ENCODE measurements at places on chromosomes 2 and 18.

DNA sequence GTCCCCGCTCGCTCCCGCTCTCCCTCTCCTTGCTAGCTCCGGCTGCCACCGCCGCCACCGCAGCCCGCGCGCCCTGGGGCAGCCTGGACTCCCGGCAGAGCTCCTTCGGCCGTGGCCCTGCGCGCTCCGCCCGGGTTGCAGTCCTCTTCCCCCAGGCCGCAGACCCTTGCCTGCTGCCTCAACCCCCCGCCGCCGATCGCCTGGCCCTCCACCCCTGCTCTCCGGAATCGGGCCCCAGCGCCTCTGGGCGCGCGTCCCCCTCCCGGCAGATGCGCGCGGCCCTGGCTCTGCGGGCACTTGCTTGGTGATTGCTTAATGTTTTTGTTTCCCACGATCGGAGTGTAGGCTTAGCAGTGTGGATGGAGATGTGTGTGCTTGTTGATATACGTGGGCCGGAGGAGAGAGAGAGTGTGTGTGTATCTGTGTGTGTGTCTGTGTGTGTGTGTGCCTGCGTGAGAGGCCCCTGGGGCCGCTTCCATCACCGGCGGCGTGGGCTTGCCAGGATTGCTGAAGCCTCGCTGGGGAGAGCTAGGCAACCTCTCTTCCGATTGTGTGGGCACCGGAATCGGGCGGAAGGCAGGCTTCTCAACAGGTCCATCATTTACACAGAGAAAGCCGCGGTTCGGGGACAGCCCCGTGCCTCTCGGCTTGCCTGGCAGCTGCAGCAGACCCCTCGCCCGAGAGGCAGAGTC lies 877 bp downstream of the INHBB start:
- DNase-seq, result no peak

DNA sequence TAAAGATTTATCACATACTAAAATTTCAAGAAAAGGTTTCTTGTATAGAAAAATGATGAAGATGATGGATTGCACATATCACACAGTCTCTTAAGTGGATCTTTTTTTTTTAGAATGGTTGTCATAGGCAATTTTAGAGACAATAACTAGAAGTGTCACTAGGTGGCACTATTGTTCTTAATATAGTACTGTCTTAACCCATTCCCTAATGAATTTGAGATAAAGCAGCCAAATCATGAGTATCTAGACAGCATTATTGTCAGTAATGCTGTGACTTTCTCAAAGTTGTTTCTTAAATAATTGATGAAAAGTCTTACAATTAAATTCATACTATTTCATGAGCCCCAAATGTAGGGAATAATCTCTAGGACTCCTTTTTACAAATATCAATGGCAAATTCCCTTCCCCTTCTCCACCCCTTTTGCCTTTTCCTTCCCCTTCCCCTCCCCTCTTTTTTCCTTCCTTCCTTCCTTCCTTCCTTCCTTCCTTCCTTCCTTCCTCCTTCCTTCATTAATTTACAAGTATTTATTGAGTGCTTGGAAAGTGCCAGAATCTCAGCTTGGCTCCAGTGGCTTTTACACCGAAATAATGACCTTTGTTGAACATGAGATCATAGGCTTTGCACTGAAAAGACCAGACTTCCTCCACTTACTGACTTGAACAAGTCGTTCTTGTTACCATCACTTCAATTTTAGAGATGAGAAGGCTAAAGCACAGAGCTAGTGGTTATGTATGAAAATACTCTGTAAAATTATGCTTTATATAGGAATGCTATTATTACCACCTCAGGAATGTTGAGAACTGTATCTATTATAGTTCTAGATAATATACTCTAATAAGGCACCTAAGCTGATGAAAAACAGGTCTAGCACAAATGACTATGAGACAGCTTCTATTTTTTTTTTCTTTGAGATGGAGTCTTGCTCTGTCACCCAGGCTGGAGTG lies 19.8 kb downstream of the MYL12B start:
- DNase-seq, result peak; percentile 73

GRCh38 chr2:121342751-121343150 lies 57.7 kb upstream of the TFCP2L1 start:
- DNase-seq, result no peak

GRCh38 chr18:49647496-49648168 lies 85.8 kb downstream of the LIPG start:
- no peak for DNase-seq

DNA sequence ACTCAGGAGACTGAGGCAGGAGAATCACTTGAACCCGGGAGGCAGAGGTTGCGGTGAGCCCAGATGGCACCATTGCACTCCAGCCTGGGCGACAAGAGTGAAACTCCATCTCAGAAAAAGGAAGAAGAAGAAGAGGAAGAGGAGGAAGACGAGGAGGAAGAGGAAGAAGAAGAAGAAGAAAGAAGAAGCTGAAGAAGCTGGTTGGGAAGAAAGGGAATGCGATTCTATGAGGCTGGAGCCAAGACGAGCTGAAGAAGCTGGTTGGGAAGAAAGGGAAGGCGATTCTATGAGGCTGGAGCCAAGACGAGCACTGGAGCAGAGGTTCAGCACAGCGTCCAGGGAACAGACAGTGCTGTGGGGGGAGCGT lies 30.3 kb upstream of the TAF1B start:
- no peak for DNase-seq

DNA sequence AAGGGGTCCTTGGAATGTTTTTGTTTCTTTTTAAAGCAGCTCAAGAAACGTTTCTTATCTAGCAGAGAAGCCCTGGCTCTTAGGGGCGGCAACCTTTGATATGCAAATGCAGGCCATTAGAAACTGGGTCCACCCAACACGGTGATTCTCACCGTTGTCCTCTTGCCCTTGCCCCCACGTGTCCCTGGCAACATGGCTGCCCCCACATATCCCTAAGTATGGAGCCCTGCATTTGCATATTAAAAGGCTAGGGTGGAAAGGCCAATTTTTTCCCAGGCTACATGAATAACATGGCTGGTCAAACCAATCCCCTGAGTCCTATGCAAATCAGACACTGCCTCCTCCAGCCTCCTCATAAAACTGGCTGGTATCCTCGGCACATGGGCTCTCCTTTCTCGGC lies 230.1 kb upstream of the SPOPL start:
- no peak for DNase-seq

DNA sequence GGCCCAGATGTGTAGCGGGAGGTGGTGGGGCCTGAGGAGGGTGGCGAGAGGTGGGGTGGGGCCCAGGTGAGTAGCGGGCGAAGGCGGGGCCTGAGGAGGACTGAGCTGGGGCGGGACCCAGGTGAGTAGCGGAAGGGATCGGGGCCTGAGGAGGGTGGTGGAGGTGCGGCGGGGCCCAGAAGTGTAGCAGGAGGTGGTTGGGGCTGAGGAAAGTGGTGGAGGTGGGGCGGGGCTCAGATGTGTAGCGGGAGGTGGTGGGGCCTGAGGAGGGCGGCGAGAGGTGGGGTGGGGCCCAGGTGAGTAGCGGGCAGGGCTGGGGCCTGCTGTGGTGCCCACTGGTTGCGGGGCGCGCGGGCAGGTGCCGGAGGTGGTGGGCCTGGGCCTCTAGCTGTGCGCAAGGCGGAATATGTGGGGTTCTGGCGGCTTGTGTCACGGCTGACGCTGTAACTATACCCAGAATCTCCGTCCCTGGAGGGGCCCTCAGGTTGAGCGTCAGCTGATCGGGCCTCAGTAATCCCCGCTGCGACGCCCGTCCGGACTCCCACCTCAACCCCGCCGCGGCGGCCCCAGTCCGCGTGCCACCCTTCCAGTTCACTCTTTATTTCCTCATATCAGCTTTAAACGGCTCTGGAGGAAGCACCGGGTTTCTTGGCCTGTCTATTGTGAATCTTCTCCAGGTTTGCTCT lies 866 bp upstream of the SF3B6 start:
- DNase-seq, result no peak

- DNase-seq, result no peak
These were observed 128.3 kb upstream of the HS6ST1 start for GRCh38 chr2:128446874-128447537.

DNA sequence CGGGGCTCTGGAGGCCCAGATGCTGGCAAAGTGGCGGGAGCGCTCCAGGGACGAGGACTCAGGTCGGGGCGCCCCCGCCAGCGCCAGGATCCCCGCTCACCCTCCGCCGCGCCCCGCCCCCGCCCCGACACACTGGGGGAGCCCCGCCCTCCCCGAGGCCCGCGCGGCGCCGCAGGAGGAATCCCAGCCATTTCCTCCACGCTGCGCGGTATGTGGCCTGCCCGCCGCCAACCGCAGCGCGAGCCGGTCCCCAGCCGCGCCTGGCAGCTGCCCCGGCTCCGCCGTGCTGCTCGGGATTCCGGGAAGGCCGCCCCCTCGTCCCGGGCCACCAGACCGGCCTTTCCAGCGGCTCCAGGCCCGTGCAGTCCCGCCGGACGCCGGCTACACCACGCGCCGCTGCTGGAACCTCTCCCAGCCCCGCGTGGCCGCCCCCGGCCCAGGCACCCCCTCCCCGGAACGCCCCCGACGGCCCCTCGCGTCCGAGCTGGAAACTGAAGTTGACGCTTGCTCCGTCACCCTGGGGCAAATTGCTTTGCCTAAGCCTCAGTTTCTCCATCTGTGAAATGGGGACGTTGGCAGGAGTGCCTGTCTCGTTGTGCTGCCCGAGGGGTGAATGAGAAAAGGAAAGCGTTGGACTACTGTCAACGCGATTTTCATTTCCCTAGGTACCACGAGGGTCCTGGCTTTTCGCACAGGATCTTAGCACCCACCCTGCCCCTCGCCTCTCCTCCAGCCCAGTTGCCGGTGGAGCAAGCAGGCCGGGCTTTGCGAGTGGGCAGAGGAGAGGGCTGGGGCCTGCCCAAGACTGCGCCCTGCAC lies 53.6 kb downstream of the PKDCC start:
- DNase-seq, result peak; percentile 70

DNA sequence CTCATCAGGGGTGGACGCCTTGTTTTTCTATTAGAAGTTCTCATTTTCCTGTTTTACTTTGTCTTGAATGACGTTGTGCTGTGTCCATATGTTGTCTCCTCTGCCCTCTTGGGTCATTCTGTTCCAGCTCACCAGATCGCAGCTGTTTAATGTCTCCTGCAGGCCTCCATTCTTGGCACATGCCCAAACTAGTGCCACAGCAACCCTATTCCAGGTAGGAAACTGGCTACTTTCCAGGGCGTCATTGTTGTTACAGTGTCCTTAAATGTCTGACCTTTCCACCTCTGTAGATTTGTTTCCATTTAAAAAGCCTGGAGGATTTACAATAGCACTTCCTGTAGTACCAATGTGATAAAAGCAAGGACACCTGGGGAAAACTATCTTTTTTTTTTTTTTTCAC lies 500.7 kb downstream of the METTL4 start:
- no peak for DNase-seq

DNA sequence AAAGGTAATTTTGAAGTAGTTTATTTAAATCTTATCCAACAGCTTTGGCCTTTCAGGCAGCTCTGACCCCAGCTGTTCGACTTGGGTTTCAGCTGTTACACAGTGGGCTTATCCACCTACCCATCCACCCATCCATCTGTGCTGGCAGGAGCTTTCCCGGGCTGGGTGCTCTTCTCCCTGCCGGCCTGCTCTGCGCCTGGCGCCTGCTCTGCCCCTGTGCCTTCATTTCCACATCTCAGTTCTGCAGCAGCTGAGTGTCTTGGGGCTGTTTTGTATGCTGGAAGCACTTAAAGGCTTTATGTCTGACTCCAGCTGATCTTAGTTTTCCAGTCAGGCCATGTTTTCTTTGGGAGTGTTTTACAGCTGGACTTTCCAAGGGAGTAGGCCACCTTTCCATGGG lies 24.2 kb downstream of the LDLRAD4 start:
- DNase-seq, result no peak

DNA sequence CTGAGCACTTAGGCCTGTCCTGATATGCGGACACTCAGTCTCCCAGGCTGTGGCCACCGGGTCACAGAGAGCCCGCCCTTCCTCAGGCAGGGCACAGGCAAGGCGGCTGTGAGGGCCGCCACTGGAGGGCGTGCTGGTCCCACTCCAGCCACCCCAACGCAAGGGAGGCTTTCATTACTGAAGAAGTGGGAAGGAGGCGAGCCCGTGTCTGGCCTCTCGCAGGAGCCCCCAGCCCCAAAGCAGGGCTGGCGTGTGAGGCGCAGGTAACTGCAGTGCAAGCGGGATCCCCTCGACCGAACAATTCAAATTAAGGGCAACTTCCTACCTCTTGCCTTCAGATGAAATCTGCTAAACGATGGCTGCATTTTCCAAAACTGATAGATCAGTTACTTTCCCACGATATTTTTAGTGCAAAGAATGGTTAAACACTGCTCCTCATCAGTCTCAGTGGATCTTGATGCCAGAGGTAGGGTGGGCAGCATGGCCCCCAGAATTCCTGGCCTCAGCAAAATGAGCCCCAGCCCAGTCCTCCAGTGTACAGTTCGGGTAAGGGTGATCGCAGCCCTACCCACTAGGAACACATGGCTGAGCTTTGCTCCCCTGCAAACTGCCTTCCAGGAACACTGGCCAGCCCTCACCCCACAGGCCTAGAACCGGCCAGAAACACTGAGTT lies 97.2 kb downstream of the SEPTIN10 start:
- no peak for DNase-seq

DNA sequence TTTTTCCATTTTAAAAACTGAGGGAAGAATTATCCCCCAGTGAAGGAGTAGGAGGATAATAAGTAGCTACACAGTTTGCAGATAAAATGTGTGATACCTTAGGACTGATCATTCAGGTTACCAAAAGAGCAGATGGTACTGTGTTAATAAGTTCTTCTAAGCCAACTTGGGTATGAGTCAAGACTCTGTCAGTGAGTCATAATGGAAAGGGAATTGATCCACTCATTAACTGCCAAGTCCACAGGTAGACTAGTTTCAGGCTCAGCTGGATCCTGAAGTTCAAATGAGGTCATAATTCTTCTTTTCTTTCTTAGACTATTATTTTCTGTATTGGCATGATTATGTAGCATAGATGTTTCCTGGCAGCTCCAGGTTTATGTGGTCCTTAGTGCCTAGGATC lies 142.4 kb upstream of the ALPP start:
- DNase-seq, result no peak

GRCh38 chr2:168237741-168238140 lies 9.7 kb downstream of the STK39 start:
- DNase-seq, result no peak

GRCh38 chr2:31578316-31578715 lies 2.4 kb downstream of the SRD5A2 start:
- DNase-seq, result no peak

DNA sequence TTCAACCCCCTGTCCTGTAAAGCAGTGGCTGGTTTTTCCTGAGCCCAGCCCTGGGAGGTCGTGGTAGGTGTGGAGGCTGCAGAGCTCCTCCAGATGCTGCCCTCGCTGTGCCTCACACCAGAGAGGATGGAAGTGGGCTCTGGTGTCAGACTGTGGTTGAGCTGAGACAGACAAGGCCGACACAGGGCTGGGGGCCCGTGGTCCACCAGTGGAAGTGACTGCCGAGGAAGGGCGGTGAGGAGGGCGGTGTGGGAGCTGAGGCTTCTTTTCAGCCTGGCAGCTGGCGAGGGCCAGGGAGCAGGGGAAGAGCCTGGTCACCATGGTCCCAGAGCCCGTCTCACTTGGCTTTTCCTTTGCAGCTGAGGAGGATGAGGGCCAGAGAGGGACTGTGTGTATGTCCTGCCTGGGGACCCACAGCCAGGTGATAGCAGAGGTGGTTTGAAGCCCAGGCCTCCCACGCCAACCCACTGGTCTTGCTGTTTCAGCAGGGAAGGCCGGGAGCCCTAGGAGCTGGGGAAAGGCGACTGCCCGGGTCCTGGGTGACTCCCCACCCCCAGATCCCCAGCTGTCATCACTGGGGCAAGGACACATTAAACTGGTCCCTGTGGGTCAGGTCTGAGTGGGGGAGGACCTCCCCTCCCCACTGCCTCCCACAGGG lies 8.5 kb downstream of the SFTPB start:
- no peak for DNase-seq

- peak; percentile 4 for DNase-seq
These were observed 514.7 kb upstream of the CDH7 start for GRCh38 chr18:65235966-65236624.

Measured in astrocyte of the cerebellum (primary cell).